ENCODE measurements at places on chromosomes 16 and 17.

GRCh38 chr16:46691726-46692125 lies 2.3 kb downstream of the ORC6 start:
- H3K36me3 ChIP-seq = peaks cover 15% of the 10 kb centered on the region
- H3K4me3 ChIP-seq = no peak overlapping the region
- H3K4me1 ChIP-seq = peaks cover 1% of the 10 kb centered on the region
- no peak overlapping the region for H3K27ac ChIP-seq

GRCh38 chr16:57670196-57670595 lies 2.1 kb downstream of the ADGRG3 start:
- no peak overlapping the region for H3K27ac ChIP-seq
- no peaks in the 10 kb centered on the region for H3K27me3 ChIP-seq
- no peak overlapping the region for H3K4me3 ChIP-seq
- DNase-seq = no peak
- no peaks in the 10 kb centered on the region for H3K36me3 ChIP-seq
- H3K4me1 ChIP-seq = peaks cover 3% of the 10 kb centered on the region

DNA sequence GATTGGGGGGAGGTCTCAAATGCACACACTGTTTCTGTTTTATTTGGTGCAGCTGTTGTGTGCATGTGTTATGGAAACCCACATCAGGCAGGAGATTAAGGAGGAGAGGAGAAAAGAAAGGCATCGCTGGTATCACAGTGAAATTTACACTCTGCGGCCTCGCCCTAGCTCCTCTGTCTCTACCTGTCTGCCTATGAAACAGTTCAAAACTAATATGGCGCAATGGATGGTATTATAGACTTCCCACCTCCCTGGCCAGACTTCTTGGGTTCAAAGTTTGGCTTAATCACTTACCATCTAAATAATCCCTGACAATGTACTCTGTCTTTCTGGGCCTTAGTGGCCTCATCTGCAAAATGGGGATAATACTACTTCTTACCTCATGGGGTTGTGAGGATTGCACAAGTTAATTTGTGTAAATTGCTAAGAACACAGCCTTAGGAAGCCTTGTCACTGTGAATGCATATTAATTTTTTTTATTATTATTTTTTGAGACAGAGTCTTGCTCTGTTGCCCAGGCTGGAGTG lies 1.4 kb upstream of the ABCC1 start:
- 0 out of 2 replicates have a peak, but pooled peaks cover 2% of the 10 kb centered on the region for H3K4me1 ChIP-seq
- no peak for DNase-seq
- no peaks in the 10 kb centered on the region for H3K36me3 ChIP-seq
- H3K27me3 ChIP-seq = no peaks in the 10 kb centered on the region
- H3K27ac ChIP-seq = no peak overlapping the region

DNA sequence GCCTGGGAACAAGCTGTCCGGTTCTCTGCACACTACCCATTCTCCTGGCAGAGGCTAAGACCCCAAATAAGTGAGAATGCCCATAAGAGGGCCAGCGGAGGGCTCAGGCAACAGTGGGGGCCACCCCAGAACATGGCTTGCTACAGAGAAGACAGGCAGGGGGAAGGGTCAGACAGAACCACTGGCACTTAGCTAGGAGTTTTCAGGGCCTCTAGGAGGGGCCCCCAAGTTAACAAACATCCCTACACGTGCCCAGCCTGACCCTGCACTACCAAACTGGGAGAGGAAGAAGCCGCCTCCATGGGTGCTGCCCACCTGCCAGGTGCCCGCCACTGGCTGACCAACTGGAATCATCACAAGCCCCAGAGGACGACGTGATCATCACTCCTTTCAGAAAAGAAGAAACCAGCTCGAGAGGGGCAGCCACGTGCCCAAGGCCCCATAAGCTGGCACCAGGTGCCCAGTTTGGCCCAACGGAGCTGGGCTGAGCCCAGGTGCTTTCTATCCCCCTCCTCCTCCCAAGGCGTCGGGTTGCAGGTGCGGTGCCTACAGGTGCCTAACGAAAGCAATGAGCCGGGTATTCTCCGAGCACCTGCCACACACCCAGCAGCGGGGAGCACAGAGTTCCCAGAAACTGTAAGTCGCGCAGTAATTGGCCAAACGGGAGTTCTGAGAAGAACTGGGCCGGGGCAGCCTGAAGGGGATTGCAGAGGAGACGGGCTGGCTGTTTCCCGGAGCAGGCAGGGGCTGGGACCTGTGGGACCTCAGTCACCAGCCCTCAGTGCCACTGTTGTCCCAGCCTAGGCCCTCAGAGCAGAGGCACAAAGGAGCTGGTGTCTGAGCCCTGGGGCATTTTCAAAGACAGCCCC lies 13.2 kb downstream of the RPH3AL start:
- H3K27ac ChIP-seq = no peak overlapping the region
- H3K27me3 ChIP-seq = no peaks in the 10 kb centered on the region
- no peaks in the 10 kb centered on the region for H3K36me3 ChIP-seq
- H3K4me1 ChIP-seq = no peaks in the 10 kb centered on the region
- H3K4me3 ChIP-seq = no peak overlapping the region

- no peak overlapping the region for H3K4me3 ChIP-seq
- no peak overlapping the region for H3K27ac ChIP-seq
- no peaks in the 10 kb centered on the region for H3K27me3 ChIP-seq
- DNase-seq = no peak
- H3K4me1 ChIP-seq = peaks cover 2% of the 10 kb centered on the region
These were observed 3.4 kb downstream of the VPS4A start for GRCh38 chr16:69314534-69314933.

DNA sequence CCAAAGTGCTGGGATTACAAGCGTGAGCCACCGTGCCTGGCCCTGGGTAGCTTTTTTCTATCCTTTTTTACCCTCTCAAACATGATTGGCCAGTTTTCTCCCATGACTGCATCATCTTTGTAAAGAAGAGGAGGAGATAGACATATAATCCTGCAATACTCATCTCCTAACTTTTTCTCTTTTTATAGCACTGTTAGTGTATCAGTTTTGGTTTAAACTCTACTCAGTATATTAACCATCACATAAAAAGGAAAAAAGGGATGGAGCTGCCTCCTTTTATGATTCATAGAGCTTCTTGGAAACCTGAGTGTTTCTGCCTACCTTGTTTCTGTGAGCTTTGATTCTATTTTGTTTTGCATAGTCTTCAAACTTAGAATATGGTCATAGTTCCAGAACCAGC lies 12.0 kb upstream of the TMEM106A start:
- peaks cover 18% of the 10 kb centered on the region for H3K36me3 ChIP-seq
- no peak overlapping the region for H3K27ac ChIP-seq
- no peak for DNase-seq

- H3K4me1 ChIP-seq = peaks cover 1% of the 10 kb centered on the region
- no peak overlapping the region for H3K4me3 ChIP-seq
- no peak overlapping the region for H3K27ac ChIP-seq
- DNase-seq = no peak
- H3K36me3 ChIP-seq = no peaks in the 10 kb centered on the region
These were observed 34.2 kb upstream of the CRHR1 start for GRCh38 chr17:45749831-45750335.

- no peak overlapping the region for H3K4me3 ChIP-seq
- H3K4me1 ChIP-seq = no peaks in the 10 kb centered on the region
- no peak for DNase-seq
- H3K36me3 ChIP-seq = no peaks in the 10 kb centered on the region
- no peak overlapping the region for H3K27ac ChIP-seq
These were observed 43.6 kb downstream of the SMG6 start for GRCh38 chr17:2259769-2260536.

DNA sequence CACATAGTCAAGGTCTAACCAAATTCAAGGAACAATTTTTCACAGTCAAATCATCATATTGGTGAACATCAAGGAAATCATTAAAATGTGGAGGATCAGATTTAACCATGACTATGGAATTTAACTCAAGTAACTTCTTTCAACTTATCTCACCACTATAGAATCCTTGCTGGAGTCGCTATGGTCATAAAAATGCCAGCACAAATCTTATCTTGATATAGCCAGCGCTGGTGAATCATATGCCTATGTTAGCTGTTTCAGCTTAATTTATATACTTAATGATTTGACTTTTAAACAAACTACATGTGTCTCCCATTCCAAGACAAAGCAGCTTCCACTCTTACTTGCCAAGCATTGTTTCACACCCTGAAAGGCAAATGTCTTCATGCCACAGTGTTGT lies 416.4 kb downstream of the CDH11 start:
- H3K4me3 ChIP-seq = no peak overlapping the region
- DNase-seq = no peak
- H3K27ac ChIP-seq = no peak overlapping the region
- no peaks in the 10 kb centered on the region for H3K27me3 ChIP-seq
- H3K4me1 ChIP-seq = no peaks in the 10 kb centered on the region

GRCh38 chr16:24552705-24553246 lies 13.4 kb downstream of the RBBP6 start:
- DNase-seq = no peak
- H3K27ac ChIP-seq = no peak overlapping the region
- no peaks in the 10 kb centered on the region for H3K4me1 ChIP-seq
- H3K27me3 ChIP-seq = no peaks in the 10 kb centered on the region

DNA sequence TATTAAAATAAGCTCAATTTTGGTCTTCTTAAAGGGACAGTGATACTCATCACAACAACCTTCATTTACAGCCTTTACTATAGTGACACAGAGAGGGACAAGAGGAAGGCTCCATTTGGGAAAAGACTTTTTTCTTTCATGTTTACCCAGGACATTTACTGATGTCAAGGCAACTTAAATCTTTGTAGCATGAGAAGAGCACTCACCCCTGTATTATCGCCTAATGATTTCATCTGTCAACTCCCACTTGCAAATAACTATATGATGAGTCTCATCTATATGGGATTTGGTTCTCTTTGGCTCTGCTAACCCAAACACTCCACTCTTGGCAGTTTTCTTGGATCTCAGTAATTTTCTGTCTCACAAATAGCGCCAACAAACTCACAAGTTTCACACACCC lies 24.1 kb downstream of the BLMH start:
- H3K36me3 ChIP-seq = no peaks in the 10 kb centered on the region
- no peaks in the 10 kb centered on the region for H3K4me1 ChIP-seq
- H3K4me3 ChIP-seq = no peak overlapping the region
- H3K27ac ChIP-seq = no peak overlapping the region
- no peak for DNase-seq
- no peaks in the 10 kb centered on the region for H3K27me3 ChIP-seq

GRCh38 chr17:55450232-55450825 lies 28.7 kb upstream of the MMD start:
- no peaks in the 10 kb centered on the region for H3K27me3 ChIP-seq
- no peaks in the 10 kb centered on the region for H3K36me3 ChIP-seq
- no peak overlapping the region for H3K4me3 ChIP-seq
- no peak overlapping the region for H3K27ac ChIP-seq
- H3K4me1 ChIP-seq = peaks cover 2% of the 10 kb centered on the region

- H3K27me3 ChIP-seq = no peaks in the 10 kb centered on the region
- no peaks in the 10 kb centered on the region for H3K36me3 ChIP-seq
- no peaks in the 10 kb centered on the region for H3K4me1 ChIP-seq
- no peak overlapping the region for H3K27ac ChIP-seq
- no peak overlapping the region for H3K4me3 ChIP-seq
These were observed 195.9 kb upstream of the C17orf78 start for GRCh38 chr17:37179893-37180292.

GRCh38 chr17:41308251-41308917 lies 725 bp downstream of the KRTAP16-1 start:
- no peak overlapping the region for H3K27ac ChIP-seq
- H3K4me3 ChIP-seq = no peak overlapping the region
- no peak for DNase-seq
- H3K27me3 ChIP-seq = no peaks in the 10 kb centered on the region
- no peaks in the 10 kb centered on the region for H3K36me3 ChIP-seq
- no peaks in the 10 kb centered on the region for H3K4me1 ChIP-seq

- no peak overlapping the region for H3K27ac ChIP-seq
- no peak for DNase-seq
- H3K4me1 ChIP-seq = no peaks in the 10 kb centered on the region
- no peak overlapping the region for H3K4me3 ChIP-seq
- no peaks in the 10 kb centered on the region for H3K36me3 ChIP-seq
- no peaks in the 10 kb centered on the region for H3K27me3 ChIP-seq
These were observed 440.3 kb upstream of the MAF start for GRCh38 chr16:80040814-80041213.

- no peak for DNase-seq
- no peak overlapping the region for H3K4me3 ChIP-seq
- H3K36me3 ChIP-seq = no peaks in the 10 kb centered on the region
- no peaks in the 10 kb centered on the region for H3K27me3 ChIP-seq
These were observed 12.6 kb downstream of the CA7 start for GRCh38 chr16:66856801-66857200.

GRCh38 chr16:55391760-55392375 lies 67.9 kb downstream of the IRX6 start:
- H3K27me3 ChIP-seq = no peaks in the 10 kb centered on the region
- no peak overlapping the region for H3K4me3 ChIP-seq
- H3K36me3 ChIP-seq = no peaks in the 10 kb centered on the region
- peaks cover 2% of the 10 kb centered on the region for H3K4me1 ChIP-seq

- H3K4me1 ChIP-seq = no peaks in the 10 kb centered on the region
- no peaks in the 10 kb centered on the region for H3K36me3 ChIP-seq
- H3K27me3 ChIP-seq = no peaks in the 10 kb centered on the region
These were observed 75.7 kb downstream of the FBXL20 start for GRCh38 chr17:39325528-39326240.

DNA sequence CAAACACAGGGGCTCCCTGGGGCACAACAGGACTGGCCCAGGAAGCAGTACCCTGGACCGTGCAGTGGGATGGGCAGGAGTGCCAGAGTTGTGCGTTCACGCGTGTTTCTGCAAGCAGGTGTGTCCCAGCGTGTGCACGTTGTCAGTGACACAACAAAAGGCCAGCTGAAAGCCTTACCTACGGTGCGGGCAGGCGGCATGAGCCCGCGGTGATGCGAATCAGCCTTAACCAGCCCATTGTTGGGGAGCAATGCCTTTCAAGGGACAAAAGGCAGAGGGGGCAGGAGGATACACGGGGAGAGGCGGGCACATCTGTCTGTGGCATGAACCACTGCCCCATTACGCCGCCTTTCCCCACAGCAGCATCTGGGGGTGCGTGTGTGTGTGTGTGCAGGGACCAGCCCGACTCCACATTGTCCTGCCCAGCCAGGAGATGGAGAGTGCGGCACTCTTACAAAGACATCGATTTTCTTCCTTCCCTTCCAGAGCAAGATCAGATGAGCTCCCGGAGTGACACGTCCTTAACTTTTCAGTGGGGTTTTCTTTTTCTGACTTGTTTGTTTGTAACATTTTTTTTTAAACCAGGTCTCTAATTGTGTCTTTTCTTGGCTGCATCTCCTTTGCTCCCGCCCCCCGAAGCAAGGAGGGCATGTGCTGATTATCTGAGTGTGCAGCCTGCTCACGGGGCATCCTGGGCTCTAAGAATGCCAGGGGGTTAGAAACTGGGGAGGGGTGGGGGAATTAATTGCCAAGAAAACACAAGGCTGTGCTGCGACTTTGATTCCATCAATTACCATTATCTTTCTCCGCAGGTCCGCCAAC lies 158.1 kb downstream of the ZNF423 start:
- no peaks in the 10 kb centered on the region for H3K36me3 ChIP-seq
- H3K27ac ChIP-seq = no peak overlapping the region
- no peak for DNase-seq
- H3K27me3 ChIP-seq = no peaks in the 10 kb centered on the region
- H3K4me1 ChIP-seq = peaks cover 23% of the 10 kb centered on the region

GRCh38 chr17:48563385-48563838 lies 14.7 kb downstream of the HOXB4 start:
- H3K36me3 ChIP-seq = no peaks in the 10 kb centered on the region
- no peak for DNase-seq
- H3K4me1 ChIP-seq = peaks cover 3% of the 10 kb centered on the region
- H3K27ac ChIP-seq = no peak overlapping the region
- no peak overlapping the region for H3K4me3 ChIP-seq
- peaks cover 96% of the 10 kb centered on the region for H3K27me3 ChIP-seq

- no peaks in the 10 kb centered on the region for H3K36me3 ChIP-seq
- H3K4me1 ChIP-seq = peaks cover 3% of the 10 kb centered on the region
- H3K27ac ChIP-seq = no peak overlapping the region
These were observed 99.9 kb upstream of the LHX1 start for GRCh38 chr17:36837195-36837938.

Measured in iPS DF 6.9 (cell line).